ENCODE measurements at places on chromosomes 1 and 21.
A peak's percentile ranks its signal among the peaks of the same experiment; 100 is the strongest.

DNA sequence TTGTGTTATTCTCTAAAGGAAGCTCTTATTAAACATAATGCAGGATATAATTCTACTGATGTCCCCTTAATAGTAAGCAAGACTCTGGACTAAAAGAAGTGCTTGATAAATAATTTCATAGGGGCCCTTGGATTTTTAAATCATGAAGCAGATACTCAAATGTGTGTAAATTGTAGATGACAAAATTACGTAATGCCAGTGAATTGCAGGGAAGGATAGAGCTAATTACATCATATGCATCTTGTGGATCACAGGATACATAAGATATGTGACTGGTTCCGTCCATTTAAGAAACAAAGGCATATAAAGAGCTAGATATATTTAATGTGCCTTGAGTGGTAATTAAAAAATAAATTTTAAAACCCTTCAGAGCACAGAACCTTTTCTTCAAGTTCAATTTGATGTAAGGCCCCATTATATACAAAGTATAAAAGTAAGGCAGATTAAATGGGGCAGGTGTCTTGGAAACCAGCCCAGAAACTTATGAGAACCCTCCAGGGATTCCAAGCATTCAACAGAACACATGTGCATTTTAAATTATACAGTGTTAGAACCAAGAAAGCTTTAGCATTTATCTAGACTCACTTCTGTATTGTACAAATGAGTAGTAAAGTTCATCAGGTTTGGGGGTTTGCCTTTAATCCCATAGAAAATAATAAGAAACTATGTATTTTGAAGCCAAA, 190.4 kb downstream of the NCAM2 start:
- DNase-seq, result no peak

- DNase-seq, result no peak
Observed at GRCh38 chr1:225347123-225347683, 80.6 kb downstream of the LBR start.

GRCh38 chr21:32979598-32980268, 46.0 kb upstream of the OLIG2 start:
- DNase-seq, result no peak

GRCh38 chr1:24156542-24157260, 13.8 kb upstream of the IL22RA1 start:
- no peak for DNase-seq

- DNase-seq, result no peak
Observed at GRCh38 chr1:202216691-202217090, 23.1 kb downstream of the LGR6 start.

DNA sequence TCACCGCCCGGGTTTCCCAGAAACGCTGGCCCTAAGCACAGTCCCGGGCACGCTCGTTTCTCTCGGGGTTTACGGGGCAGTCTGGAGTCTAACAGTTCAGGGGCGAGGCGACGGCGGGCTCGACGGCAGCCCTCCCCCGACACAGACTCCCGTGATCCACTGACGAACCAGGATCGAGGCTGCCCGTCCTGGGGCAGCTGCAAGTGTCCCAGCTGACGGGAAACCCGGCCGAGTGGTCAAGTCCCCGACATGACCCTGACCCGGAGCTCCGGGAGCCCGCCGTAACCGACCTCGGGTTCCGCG, 494 bp downstream of the UBE2J2 start:
- DNase-seq, result no peak

GRCh38 chr1:18126616-18127015, 19.0 kb downstream of the IGSF21 start:
- DNase-seq, result no peak

DNA sequence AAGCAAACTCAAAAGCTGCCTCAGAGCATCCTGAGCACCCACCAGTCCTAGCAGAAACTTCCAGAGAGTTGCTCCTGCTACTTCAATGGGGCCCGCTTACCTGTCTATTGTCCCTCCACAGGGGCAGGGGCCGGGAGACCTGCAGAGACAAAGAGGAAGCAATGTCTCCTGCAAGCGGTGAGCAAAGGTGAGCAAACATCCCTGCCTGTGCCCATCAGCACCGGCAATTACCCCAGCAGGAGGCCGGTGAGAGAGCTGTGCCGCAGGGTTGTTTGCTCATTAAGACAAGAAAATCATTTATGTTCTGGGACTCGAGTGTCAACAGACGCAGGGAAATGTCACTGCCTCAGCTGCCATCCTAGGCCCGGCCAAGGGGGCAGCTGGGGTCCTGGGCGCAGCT, 53.8 kb upstream of the TARDBP start:
- DNase-seq, result no peak

DNA sequence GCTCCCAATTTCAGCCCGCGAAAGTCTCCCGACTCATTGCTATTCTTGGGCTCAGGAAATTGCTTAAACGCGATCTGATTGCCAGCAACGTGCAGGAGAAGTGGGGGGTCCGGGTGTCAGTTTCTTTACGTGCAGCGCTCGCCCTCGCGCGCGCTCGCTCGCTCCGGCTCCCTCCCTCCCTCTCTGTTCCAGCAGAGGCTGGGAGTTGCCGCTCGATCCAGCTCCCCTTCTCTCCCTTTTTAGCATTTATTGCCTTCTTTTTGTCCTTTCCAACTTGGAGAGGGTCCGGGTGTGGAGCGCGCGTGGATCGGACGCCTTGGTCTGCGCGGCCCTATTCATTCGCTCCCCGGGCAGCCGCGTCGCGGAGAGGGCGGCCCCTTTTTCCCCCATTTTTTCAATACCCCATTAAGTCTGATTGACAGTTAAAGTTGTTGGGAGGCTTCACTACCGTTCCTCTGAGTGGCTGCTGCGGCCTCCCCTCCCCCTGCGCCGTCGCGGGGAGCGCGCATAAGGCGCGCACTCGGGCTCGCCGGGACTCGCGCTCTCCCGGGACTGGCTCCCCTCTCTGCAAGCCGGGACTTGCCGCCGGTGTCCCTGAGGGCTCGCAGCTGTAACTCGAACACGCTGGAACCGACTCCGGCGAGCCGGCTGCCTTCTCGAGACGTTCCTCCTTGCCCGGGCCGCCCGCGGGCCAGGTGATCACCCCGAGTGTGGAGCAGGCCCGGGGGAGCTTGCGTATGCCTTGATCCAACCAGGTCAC, at the start of gene DHRS3:
Gene DHRS3, minus strand, starts transcription at position 310 of the 760 bp plus-strand sequence. CDS start 862 bp downstream, outside the sequence.
- DNase-seq, result peak; percentile 53

- DNase-seq, result no peak
Observed at GRCh38 chr1:107623431-107623830, 341.5 kb downstream of the VAV3 start.

- DNase-seq, result no peak
Observed at GRCh38 chr1:199174336-199174735, 535.5 kb downstream of the PTPRC start.

DNA sequence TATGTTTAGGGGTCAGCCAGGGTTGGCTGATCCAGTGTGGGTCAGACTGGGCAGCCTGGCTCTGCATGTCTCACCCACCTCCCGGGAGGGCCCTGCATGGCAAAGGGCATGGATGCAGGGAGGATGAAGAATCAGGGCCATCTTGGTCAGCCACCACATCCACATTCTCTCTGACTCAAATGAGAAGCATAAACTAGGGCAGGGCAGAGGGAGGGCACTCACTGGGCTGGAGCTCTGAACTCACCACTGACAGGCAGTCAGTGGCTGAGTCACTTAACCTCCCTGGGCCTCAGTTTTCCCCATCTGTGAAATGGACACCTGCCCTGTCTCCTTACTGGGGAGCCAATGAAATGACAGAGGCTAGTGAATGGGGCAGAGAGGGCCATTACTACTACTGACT, 4.3 kb upstream of the CELA2A start:
- DNase-seq, result no peak

DNA sequence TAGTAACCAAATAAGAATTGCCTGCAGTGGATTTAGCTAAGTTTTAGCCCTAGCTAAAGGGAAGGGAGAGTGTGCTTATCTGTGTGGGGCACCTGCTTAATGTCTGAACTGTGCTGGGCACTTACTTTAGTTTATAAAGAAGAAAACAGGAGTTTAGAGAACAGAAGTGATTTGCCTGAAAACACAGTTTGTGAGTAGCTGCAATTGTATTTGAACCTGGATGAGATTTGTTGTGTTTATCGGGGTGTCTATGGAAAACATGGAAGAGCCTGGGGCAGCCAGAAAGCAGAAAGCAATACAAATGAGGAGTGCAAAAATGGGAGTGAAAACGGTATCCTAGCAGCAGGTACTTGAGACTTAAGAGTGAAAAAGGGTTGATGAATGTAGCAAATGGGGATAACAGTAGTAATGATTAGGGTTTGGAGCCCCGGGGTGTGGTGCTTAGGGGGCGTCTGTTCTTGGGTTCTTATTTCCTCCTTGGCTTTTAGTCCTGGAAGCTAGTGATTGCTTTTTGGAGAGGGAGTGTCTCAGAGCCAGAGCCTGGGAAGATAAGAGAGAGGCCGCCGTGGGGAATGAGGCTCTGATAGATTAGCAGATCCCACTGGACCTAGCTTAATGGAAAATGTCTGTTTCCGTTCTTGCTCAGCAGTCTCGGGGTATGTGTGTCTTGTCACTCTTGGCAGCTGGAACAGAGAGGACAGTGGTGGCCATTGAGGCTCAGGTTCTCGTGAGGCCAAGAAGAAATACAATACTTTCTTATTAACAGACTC, 5.6 kb downstream of the PRCC start:
- DNase-seq, result no peak

Data from effector memory CD8-positive, alpha-beta T cell (primary cell).